ENCODE measurements at places on chromosomes 6 and 20. TPM values are rescaled to one million over a fixed set of nuclear protein-coding genes. Genes with fewer than 3 reads are reported as not detected.

The HLA-DOB gene
- 13.4 TPM for total RNA-seq

The TRAPPC3L gene
- not detected for total RNA-seq

The EBF4 gene
- 5.8 TPM for total RNA-seq

DNA sequence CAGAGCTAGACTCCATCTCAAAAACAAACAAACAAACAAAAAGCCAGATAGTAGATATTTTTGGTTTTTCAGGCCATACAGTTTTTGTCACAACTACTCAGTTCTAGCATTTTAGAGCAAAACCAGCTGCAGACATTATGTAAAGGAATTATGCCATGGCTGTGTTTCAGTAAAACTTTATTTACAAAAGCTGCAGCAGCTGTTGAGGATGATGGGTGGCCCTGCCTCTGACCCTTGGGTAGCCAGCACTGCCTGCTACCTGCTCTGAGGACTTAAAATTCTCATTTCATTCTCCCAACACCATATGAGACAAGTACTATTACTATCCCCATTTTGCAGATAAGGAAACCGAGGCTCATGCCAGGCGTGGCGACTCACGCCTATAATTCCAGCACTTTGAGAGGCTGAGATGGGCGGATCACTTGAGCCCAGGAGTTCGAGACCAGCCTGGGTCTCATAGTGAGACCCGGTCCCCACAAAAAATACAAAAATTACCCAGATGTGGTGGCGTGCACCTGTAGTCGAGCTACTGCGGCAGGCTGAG is 56.3 kb downstream of the RIPOR3 start:
- no peak for DNase-seq

DNA sequence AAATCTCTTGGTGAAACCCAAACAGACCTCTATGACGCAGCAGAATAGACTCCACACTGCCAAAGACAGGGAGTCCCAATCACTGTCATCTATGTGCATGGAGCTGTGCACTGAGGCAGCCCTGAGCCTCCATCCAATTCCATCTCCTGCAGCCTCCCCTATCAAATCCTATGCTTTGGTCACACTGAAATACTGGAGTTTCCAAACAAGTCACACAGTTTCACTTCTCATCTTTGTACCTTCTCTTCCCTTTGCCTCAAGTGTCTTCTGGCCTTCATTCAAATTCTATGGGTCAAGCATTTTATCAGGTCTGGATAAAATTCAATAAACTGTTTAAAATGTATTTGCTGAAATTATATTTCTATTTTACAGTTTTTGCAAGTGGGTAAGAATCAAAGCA is 38.5 kb downstream of the FBXL4 start:
- no peak for DNase-seq

Data from CD8-positive, alpha-beta T cell (primary cell).